ENCODE measurements at places on chromosomes 3 and 15. TPM values are rescaled to one million over a fixed set of nuclear protein-coding genes. Genes with fewer than 3 reads are reported as not detected.

UMPS gene
- total RNA-seq: 34.9 TPM

DCUN1D1 gene
- 25.2 TPM for total RNA-seq

WNT7A gene
- not detected for total RNA-seq

IL20RB gene
- total RNA-seq: not detected
